ENCODE measurements at places on chromosomes 13 and 19. TPM values are rescaled to one million over a fixed set of nuclear protein-coding genes. Genes with fewer than 3 reads are reported as not detected.

CGB3 gene
- total RNA-seq = not detected

ADGRL1 gene
- total RNA-seq = 2.8 TPM

PCP2 gene
- total RNA-seq = not detected

ATP12A gene
- 2.6 TPM for total RNA-seq

SERPINE3 gene
- not detected for total RNA-seq

C2CD4C gene
- 1.7 TPM for total RNA-seq

Measured in tracheal epithelial cell (primary cell).